Liver (tissue), 10 donors: ENCODE measurements at places on chromosomes 3 and 15. TPM values are rescaled to one million over a fixed set of nuclear protein-coding genes. Genes with fewer than 3 reads are reported as not detected.

GRCh38 chr3:101200461-101200860, 119.9 kb downstream of the IMPG2 start:
- DNase-seq = no peak

DNA sequence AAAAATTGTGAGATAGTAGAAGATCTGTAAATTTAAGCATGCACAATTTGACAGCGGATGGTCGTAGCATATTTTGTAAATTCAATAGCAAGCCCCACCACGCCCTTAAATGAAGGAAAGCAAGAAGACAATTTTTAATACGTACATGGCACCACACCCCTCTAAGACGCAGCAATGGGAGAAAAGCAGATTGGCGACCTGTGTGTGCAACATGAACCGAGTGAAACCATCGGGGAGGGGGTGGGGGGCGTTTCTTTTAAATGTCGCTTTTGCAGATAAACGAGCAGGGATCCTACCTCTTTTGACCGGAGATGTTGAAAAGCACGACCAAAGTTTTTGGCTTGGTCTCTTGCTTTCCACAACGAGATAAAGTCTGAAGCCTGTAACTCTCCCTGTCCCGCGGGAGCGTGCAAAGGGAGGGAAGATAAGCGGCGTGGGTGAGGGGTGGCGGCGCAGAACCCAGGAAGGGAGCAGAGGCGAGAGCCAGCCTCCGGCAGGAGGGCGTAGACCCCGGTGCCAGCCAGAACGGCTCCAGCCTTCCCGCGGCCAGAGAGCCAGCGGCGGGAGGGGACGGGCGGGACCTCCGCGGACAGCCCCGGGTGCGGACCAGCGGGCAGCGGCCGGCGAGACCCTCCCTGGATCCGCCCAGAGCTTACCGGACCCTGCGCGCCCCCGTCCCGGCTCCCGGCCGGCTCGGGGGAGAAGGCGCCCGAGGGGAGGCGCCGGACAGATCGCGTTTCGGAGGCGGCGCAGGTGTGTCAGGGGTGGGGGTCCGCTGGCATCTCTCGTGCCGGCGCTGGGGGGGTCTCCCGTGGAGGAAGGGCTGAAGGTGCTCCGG, at the start of gene CHL1:
Gene CHL1 (plus strand): TSS at position 453 of the 838 bp plus-strand sequence. CDS start 123,014 bp downstream, outside the sequence.
- DNase-seq = no peak

GRCh38 chr15:66592505-66593218, 26.9 kb upstream of the LCTL start:
- DNase-seq = peak; percentile 70

GRCh38 chr3:186520431-186520830, 23.7 kb downstream of the CRYGS start:
- no peak for DNase-seq

- DNase-seq = no peak
These were observed 13.1 kb downstream of the CCR1 start for GRCh38 chr3:46194868-46195553.

- DNase-seq = no peak
These were observed 21.3 kb downstream of the RGMA start for GRCh38 chr15:93067649-93068085.

Gene CHAC1
- total RNA-seq = 0.19 TPM

DNA sequence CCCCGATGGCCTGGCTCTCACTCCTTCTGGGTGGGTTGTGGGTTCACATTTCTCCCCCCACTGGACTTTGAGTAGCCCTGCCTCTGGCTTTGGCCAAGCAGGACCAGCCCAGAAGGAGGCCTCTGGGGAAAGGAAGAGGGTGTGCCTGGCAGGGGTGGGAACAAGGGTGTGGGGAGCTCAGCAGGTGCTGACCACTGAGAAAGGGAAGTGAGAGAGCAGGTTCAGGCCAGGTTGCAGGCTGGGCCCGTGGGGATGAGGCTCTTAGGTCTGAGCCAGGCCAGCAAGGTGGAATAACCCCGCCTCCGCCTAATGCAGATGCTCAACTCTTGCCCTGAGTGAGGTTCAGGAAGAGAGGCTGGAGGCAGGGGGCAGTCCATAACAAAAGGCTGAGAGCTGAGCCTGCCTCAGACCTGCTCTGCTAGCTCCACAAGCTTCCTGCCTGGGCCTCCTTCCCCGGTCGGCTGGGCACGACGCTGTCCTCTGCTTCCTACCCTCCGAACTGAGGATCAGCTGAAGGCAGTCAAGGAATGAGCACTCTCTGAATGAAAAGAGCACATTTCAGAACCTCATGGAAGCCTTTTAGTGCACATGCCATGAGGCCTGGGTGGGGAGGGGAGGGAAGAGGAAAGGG, 82.7 kb downstream of the TLE3 start:
- DNase-seq = no peak

Gene CTXND1
- total RNA-seq = 4.1 TPM

- no peak for DNase-seq
These were observed 8.6 kb downstream of the GABRR3 start for GRCh38 chr3:98026425-98027084.

Gene DPPA2
- total RNA-seq = not detected

DNA sequence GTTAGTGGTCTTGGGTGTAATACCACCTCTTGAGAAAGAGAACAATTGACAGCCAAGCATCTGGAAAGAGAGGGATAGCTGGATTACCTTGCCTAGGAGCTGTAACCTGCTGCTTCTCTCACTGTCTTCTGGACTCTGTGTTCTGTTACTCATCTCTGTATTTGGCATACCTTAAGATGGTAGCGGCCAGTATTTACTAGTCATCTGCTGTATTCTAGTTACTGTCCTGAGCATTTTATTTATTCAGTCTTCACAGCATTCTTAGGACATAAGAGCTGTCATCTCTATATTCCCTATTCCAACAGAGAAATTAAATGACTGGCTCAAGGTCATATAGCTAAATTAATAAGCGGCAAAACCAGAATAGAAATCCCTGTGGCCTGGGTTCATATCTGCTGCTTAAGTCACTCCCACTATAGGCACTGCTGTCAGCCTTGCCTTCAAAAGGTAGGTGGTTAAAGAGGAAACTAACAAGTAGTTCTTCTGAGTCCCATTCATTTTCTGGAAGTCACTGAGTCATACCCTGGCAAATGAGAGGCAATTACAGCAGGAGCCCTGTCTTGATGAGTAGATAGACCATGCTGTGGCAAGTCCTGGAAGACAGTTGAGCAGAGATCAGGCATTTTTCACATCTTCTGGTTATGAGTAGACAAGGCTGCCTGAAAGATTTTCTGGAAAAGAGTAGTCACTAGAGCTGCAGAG, 68.2 kb downstream of the RAB7A start:
- DNase-seq = no peak

Gene EXOSC7
- 20.0 TPM for total RNA-seq

DNA sequence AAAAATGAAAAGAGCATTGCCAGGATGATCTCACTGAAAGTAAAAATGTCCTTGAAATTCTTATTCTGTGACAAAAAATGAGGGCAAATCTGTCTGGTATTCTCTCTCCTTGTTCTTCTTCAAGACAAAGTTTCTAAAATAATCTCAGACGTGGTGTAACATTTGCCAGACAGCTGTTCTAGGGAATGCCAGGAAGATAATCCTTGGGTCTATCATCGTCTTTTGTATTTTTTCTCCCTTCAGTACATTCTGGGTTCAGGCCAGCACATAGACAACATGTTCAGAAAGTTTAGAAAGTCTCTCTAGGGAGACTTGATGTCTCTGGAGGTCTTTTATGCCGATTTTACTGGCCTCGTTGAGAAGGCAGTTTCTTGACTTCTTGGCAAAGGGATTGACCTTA, 121.2 kb upstream of the HES1 start:
- DNase-seq = no peak

DNA sequence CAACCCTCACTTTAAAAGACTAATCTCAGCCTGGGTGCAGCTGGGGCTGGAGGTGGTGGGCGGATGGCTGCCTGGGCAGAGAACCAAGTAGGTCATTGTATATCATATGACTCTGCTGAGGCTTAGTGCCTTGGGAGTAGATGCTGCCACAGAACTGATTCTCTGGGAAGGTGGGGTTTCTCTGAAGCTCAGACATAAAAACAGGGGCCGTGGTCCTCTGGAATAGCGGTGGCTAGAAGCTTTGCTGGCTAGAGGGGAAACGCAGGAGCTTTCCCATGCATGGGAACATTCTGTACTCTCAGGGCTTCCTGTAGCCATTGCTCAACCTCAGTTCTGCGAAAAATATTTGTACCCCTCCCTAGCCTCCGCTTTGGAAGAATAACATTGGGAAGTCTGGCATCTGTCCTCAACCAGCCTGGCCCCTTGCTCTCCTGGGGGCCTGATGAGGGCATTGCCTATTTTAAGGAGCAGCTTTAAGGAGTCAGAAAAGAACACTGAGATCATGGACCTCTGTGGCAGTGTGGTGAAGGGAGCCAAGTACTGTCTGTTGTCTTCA, 14.7 kb downstream of the TIMP4 start:
- no peak for DNase-seq

Gene RBPMS2
- 0.50 TPM for total RNA-seq

- DNase-seq = no peak
These were observed 85.6 kb downstream of the EPHA6 start for GRCh38 chr3:96900031-96900430.

Gene ALG1L2
- total RNA-seq = not detected

GRCh38 chr15:97874139-97874538, 86.4 kb upstream of the ARRDC4 start:
- DNase-seq = no peak

Gene CHRD
- total RNA-seq = 21.7 TPM

DNA sequence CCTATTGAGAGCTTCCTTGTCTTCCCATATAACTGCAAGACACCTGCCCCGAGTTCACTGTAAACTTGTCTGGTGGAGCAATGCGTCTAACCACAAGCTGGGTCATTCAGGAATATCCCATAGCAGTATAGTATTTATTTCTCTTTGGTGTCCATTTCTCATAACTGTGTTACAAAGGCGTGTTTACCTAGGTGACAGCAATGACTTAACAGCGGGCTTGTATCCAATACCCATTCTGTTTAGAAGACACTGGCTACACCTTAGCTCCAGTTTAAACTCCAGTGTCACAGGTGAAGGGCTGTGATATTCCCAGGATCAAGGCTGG, 24.3 kb downstream of the ATP10A start:
- no peak for DNase-seq

- no peak for DNase-seq
These were observed 9.2 kb downstream of the CSRNP1 start for GRCh38 chr3:39144095-39144747.

Gene EFHB
- total RNA-seq = 0.33 TPM

DNA sequence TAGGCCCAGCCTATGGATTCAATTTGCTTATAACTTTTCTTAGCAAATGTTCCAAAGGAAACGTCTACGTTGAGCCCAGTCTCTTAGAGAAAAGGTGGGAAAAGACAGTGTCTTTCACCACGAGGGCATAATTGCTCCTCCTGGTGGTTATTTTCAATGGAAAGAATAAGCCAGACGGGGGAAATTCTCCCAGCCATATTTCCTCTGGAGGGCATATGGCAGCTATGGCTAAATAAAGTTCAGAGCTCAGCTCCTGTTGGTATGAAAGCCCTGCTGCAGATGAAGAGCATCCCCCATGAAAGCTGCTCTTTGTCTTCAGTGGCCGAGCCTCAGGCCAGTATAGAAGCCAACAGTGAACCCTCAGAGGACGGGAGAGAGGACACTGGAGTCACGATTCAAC, 297.9 kb downstream of the RYR3 start:
- no peak for DNase-seq

Gene LRRN1
- total RNA-seq = 0.59 TPM

DNA sequence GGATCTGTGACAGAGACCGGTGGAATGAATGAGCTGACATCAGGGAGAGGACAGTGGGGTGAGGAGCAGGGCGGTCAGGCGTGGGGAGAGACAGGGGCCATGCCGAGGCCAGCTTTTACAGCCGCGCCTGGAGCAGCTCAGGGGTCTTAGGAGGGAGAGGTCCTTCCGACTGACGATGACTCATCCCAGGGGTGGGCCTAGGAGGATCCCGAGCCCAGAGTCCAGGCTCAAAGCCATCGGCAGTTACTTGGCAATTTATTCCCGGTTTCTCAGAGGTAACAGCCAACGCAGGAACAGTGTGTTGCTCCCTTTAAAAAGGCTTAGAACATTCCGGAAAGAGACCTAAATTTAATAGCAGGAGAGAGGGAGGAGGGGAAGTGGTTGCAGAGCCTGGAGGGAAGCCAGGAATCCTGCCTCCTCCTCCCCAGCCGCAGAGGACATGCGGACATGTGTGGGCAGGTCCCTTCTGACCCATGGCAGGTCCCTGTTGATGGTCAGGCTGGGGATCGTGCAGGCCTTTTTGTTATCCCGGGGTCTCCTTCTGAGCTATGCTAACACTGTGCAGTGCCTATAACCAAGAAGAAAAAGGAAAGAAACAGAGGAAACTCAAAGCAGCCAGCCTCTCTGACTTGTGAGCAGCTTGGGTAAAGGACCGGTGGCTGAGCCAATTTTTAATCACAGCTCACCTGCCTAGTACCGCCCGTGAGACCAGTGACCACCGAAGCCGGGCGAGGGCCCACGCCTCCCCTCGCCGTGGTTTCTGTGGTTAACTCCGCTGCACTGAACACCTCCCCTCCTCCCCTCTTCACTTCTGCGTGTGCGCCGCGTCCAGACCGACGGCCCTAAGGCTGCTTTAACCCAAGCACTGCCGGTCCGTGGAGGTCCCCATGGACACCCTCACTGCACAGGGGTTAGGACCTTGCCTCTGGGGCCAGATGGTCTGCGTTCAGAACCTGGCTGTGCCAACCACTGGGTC, 392.4 kb upstream of the PROK2 start:
- DNase-seq = no peak

Gene STARD5
- total RNA-seq = 1.1 TPM

DNA sequence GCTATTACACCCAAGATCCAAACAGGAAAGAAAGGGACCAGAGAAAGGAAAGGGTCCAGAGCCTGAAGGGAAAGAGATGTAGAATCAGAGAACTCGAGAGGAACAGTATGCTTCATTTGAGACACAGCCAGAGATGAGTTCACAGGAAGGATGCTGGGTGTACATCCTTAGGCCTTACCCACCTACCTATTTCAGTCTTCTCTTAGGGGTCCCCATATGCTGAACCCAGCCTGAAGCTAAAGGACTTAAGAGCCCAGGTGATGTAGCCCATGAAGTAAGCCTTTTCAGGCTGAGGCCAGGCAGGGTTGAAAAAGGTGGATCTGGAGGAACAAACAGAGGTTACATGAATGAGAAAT, 338.0 kb upstream of the KCNH8 start:
- no peak for DNase-seq

- DNase-seq = no peak
These were observed 47.7 kb downstream of the RNF111 start for GRCh38 chr15:59035201-59035600.

DNA sequence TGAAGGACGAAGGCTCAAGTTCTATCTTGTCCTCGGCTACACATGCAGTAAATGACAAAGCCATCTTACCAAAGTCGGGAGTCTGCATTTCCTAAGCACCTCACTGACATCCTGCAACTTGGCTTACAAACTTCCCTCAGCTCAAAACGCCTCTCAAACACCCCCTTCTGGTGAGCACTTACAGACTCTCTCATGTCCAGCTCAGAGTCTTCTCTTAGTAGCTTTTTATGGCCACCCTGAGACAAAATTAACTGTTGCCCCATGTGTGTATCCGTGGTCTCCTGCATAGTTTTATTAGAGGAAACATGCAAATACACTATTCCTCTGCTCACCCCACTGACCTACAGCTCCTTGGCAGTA, 819.7 kb downstream of the FHIT start:
- no peak for DNase-seq

Gene FEZF2
- total RNA-seq = not detected
